ENCODE measurements at places on chromosomes 12 and 14.

- DNase-seq, result no peak
Measured at GRCh38 chr12:43795716-43796280, 10.3 kb downstream of the TWF1 start.

- DNase-seq, result no peak
Measured at GRCh38 chr12:94623161-94623920, 27.0 kb downstream of the TMCC3 start.

GRCh38 chr12:107449891-107450290 lies 235.7 kb upstream of the PWP1 start:
- no peak for DNase-seq

DNA sequence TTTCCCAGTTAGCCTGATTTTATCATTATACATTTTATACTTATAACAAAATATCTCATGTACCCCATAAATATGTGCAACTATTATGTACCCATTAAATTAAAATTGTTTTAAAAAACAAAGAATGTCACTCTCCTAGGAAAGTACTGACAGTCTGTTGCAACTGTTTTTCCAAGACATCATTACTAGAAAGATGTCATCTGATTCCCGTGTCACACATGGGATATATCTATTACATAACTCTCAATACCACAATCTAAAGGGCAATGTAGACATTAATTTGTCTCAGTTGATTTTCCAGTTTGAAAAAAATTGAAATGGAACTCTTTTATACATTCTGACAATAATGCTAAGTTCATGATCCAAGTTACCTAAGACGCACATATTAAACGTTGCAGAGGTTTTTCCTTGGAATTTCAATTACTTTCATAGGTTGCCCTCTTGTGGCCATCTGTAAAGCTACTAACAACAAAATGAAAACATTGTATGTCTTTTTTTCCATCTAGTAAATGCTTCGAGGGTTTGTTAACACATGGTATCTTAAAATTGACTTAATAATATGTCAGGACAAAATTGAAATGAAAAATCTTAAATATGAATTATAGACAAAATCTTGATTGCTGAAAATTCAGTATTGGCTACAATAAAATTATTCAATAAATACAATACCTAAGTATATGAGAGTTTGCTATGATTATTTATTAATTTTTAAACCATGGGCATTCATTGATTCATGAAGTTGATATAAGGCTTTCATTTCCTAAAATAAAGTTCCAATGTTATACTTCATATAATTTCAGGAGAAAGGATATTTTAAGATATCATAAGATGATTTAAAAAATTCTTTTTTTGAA lies 131.6 kb downstream of the PPFIA2 start:
- DNase-seq, result no peak

DNA sequence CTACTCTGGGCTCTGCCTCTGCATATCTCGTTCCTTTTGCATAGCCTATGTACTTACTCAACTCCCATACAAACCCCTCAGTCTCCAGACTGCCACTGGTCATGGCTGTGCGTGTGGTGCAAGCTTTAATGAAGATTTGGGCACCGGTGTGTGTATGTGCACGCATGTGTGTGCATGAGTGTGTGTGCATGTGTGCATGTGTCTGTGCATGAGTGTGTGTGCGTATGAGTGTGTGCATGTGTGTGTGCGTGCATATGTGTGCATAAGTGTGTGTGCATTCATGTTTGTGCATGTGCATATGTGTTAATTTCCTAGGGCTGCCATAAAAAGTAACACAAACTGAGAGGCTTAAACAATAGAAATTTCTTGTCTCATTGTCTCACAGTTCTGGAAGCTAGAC lies 17.1 kb upstream of the TBPL2 start:
- DNase-seq, result no peak

DNA sequence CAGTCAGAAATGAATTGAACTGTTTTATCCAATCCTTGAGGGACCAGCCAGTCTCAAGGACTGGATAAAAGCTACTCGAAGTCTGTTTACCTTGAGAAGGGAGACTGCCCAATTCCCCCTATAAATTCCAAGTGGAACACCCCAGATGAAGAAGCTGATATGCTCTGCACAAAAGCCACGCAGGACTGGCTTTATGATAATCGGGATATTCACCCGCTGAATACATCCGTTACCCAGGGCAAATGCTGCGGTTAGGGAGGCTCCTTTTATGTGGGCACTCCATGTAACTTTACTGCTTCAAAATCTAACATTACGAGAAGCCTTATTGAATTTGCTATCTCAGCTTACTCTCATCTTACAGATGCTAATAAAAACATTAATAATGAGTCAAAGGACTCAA lies 119.1 kb downstream of the DENND5B start:
- DNase-seq, result no peak

- DNase-seq, result no peak
Measured at GRCh38 chr14:80059041-80059440, 152.3 kb downstream of the DIO2 start.

DNA sequence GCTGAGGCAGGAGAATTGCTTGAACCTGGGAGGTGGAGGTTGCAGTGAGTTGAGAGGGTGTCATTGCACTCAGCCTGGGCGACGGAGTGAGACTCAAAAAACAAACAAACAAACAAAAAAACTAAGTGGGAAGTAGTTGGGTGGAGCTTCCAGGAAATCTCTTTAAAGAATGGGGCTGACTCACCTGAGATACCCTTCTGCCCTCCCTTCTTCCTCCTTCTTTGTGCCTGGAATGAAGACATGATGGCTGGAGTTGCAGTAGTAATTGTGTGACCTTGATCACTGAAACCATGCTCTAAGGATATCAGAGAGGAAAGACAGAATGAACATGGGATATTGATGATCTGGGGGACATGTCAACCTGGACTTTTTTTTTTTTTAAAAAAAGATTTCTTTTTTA lies 87.6 kb upstream of the MED13L start:
- no peak for DNase-seq
